ENCODE measurements at places on chromosomes 3 and 15.

DNA sequence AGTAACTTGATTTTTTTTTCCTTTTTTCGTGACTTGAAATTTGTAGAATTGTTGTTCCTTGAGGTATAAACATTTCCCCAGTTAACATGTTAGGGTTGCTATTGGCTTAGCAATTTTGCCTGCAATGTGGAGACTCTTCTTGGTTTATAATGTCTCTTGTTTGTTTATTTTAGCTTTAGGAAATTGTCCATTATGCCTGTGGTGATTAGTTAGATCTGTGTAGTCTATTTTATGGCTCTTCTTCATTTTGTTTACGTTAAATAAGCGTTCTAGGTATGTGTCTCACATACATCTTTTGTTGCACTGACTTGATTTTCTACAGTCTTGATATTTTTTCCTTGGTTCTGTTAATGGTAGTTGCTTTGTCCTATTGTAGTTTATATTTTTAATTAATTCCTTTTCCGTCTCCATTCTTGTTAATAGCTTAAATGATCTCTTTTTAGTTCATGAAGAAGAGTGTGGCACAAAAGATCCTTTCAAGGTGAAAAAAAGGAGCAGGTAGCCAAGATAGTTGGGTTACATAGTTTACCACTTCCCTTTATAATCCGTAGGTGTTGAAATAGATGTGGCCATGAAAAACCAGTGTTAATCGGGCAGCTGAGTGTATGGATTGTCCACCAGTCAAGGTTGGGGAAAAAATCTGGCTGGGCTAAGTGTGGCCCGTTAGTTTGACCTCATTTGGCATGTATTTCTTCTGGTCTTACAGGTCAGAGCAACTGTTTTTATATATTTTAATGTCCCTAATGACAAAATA, 12.1 kb downstream of the IQGAP1 start:
- DNase-seq: no peak

DNA sequence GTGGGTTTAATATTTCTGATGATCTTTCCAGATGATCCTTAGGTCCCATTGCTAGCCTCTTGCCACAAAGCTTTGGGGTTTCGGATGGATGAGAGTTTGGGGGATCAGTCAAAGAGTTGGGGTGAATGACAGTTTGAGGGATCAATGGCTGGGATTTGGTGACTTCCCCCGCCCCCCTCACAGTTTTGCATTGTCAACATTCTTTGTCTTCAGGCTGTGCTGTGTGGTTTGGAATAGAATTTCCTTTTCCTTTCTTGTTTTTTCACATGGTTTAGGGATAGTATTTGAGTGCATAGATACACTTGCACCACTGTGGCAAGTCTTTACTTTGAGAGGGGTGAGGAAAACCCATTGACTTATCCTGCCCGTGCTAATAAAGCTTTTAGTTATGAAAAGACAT, 14.3 kb downstream of the MEF2A start:
- DNase-seq: no peak

- no peak for DNase-seq
These were observed 210.7 kb upstream of the CD96 start for GRCh38 chr3:111331306-111331705.

- no peak for DNase-seq
These were observed at the start of gene SLITRK3 for GRCh38 chr3:165195640-165196576. Gene SLITRK3, minus strand, starts transcription at chr3:165196384. Its CDS starts 5,554 bp downstream, at chr3:165190830.

DNA sequence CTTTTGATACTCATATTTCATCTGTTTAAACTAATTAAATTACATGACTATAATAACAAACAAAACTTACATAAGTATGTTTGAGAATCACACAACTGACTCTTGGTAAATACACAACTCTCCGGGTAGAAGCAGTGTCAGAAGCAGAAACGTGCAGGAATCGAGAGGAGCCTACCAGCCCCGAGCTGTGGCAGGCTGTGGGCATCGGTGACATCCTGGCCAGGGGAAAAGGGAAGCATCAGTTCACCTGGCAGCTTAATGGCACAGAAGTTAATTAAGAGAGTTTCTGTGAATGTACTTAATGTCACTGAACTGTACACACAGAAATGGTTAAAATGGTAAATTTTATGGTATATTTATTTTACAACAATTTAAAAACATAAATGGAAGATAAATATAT, 90.2 kb downstream of the CRTC3 start:
- no peak for DNase-seq

- no peak for DNase-seq
These were observed 244.3 kb upstream of the SLCO3A1 start for GRCh38 chr15:91609231-91609630.

DNA sequence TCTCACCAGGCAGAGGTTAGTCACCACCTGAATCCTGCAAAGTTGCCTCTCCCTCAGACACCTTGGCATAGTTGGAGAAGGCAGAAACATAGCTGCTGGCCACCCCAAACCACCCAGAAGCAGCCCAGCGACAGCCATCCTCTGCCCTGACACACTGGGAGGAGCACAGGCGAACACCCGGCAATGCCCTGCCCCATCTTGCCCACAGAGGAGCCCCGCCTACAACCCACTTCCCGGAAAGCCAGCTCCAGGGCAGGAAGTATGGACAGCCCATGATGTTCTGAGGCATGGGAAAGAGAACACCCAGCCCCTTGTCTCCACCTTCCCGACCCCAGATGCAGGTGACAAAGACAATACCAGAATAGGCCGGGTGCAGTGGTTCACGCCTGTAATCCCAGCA, 12.6 kb upstream of the SHISA5 start:
- no peak for DNase-seq

DNA sequence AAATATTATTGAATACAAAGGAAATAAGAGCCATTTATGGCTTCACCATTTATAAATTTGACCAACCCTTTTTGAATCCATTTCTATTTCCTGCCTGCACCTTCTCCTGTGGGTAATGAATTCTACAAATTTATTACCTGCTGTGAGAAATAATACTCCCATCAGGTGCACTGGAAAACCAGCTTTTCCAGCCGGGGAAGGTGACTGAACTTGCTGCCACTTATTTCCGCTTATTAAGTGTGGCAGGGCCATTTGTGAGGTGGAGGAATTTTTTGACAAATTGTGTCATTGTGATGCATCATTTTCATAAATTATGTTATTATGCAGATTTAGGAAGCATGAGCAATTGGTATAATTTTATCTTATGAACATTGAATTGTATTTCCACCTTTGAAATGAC, 151.1 kb downstream of the SQOR start:
- DNase-seq: no peak

DNA sequence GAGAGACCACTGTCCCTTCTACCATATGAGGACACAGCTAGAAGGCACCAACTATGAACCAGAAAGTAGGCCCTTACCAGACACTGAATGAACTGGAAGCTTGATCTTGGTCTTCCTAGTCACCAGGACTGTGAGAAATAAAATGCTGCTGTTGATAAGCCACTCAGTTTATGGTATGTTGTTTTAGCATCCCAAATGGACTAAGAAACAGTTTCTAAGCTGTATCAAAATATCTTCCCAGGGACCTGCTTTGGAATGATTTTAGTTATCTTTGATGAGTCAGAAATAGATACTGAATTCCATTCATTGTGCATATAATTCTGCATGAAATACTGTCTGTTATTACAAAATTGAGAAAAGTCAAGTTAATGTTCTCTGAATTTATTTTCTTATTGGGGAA, 18.6 kb downstream of the WDR76 start:
- no peak for DNase-seq

DNA sequence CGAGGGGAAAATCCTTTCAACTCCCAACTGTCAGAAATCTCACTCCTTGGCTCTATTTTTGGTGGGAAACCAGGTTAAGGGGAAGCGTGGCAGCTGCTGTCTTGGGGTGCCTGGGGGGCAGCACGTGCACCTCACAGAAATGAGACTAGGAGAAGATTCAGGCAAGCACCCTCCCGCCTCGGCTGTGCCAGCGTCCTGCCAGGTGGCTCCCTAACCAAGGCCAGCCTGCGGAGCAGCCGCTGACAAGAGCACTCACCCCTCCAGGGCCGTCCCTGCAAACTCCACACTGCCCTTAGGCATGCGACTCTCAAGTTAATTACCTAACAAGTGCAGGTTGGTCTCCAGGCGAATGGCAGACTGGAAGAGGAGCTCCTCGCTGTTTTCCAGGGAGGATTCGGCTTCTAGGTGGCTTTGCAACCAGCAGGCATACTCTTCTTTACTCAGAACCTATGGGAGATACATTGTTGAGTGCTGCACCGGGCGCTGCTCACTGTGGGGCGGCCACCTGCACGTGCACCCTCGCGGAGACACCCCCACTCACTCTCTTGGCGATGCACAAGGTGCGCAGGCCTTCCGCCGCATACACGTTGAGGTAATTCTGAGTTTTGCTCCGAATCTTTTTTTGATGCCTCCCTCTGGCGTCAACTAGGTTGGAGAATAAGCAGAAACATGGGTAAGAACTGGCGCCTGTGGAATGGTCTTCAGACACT, 155.3 kb downstream of the ATP10A start:
- DNase-seq: no peak

GRCh38 chr3:62319570-62320243, 53.6 kb downstream of the FEZF2 start:
- DNase-seq: no peak

DNA sequence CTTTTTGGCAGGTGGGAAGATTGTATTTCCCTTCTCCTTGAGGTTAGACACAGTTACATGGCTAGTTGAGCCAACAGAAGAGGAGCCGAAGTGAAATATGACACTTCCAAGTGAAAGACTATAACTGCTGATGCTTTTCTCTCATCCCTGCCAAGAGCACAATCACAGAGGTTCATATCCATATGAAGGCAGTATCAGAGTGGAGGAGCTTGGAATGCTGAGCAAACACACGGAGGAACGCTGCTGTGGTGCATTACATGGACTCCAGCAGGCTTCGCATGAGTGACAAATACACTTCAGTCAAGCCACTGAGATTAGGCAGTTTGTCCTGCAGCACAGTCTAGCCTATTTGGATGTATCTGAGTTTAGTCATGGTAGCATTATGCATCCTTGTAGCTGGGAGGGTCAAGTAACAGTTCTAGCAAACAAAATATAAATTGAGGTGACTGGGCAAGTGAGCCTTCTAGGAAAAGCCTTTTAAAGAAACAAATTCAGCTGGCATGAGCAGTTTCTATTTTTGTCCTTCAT, 5.4 kb downstream of the IQCF6 start:
- DNase-seq: no peak

GRCh38 chr3:77563012-77563411, 523.1 kb downstream of the ROBO2 start:
- DNase-seq: no peak

GRCh38 chr3:58419780-58420507, 13.7 kb downstream of the PDHB start:
- DNase-seq: no peak

- DNase-seq: no peak
These were observed 388.8 kb upstream of the PPP2R3A start for GRCh38 chr3:135576751-135577150.

- no peak for DNase-seq
These were observed 43.6 kb downstream of the HMG20A start for GRCh38 chr15:77464129-77464865.

- no peak for DNase-seq
These were observed 10.3 kb upstream of the MUSTN1 start for GRCh38 chr3:52845157-52845556.

GRCh38 chr3:161851941-161852566, 355.4 kb downstream of the OTOL1 start:
- DNase-seq: no peak

GRCh38 chr15:31840849-31841476, 189.4 kb upstream of the CHRNA7 start:
- DNase-seq: no peak

- no peak for DNase-seq
These were observed 969 bp upstream of the BSN start for GRCh38 chr3:49553324-49553691.

DNA sequence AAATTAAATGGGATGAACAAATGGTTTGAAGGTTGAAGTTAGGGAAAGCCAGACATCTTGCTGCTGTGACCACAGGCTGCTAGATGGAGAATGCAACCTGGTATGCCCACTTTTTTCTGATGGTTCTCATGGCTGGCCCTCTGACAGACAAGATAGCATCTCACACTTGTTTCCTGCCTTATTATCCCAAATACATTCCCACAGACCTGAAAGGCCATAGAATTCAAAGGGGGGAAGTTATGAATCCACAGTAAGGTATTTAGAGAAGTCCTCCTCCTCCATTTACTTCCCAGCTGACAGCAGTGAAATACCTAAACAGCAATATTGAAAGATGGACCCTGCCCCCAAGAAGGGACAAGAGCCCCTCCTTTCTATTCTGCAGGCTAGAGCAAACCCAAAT, 32.4 kb downstream of the LEO1 start:
- no peak for DNase-seq

- no peak for DNase-seq
These were observed 182.5 kb downstream of the TPRG1 start for GRCh38 chr3:189353988-189354889.

DNA sequence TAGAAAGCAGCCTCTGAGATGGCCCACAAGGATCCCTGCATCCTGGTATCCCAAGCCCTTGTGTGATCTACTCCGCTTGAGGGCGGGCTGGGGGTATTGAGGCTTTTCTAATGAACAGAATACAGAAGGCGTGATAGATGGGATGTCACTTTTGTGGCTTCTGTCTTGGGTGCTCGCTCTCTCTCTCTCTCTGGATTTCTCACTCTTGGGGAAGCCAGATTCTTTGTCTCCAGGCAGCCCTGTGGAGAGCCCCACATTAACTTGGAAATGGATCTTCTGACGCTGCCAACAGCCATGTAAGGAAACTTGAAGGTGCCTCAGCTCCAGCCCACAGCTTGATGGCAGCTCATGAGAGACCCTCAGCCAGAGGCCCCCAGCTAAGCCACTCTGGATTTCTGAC, 26.9 kb upstream of the SEC62 start:
- no peak for DNase-seq

- DNase-seq: no peak
These were observed 50.2 kb upstream of the VGLL3 start for GRCh38 chr3:87041191-87041590.

GRCh38 chr3:12273045-12273695, 15.7 kb upstream of the PPARG start:
- no peak for DNase-seq

DNA sequence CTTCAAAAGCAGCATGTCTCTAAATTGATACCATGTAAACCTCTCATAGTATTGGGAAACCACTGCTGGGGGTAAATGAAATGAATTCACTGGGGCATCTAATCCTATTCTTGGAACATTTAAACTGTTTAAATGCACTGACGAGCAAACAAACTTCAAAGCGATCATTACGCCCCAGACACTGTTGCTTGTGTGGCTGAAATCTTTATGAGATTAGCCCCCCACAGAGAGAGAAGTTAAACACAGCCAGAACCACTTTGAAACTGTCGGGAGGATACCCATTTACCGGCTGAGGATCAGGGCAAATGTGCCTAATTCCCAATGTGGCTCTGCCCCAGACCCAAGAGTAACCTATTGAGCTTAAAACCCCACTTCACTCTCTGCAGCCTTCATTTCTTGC, 308.4 kb upstream of the CDIN1 start:
- peak; percentile 9 for DNase-seq

GRCh38 chr3:114554731-114555130, 260.9 kb downstream of the TIGIT start:
- DNase-seq: no peak

Data from NCI-H2227 treated with DMSO at 0.1 percent for 48 hours (cell line).